ENCODE measurements at places on chromosomes 12 and 14.

DNA sequence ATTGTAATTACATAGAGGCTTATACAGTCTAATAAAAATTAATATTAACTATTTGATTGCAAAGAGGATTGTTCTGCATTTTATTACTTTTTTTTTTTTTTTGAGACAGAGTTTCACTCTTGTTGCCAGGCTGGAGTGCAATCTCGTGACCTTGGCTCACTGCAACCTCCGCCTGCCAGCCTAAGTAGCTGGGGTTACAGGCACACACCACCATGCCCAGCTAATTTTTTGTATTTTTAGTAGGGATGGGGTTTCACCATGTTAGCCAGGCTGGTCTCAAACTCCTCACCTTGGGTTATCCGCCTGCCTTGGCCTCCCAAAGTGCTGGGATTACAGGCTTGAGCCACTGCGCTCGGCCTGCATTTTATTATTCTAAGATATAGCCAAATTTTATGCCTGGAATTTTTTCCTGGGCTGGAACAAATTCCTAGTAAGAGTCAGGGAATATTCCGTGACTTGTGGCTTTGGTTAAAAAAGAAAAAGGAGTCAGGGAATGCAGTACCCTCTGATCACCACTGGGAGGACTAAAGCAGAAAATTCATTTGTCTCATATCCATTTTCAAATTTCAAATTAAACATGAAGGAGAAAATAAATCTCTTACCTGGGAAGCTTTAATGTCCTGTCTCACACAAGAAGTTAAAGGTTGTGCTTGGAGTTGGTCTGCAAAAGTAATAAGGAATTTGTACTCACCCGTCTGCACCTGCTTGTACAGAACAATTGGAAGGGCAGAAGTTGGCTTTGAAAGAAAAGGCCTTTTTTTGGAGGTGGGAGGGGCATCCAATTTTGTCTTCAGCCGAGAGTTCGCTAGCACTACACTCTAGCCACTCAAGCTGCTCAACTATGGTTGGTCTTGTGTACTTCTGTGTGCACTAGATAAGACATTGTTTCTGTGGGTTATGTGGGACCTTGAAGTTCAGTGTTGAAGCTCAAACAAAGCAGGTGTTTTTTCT lies 8.7 kb downstream of the MARK3 start:
- peak; percentile 41 for DNase-seq

- DNase-seq = no peak
These were observed 262.4 kb upstream of the HMGA2 start for GRCh38 chr12:65561798-65562382.

DNA sequence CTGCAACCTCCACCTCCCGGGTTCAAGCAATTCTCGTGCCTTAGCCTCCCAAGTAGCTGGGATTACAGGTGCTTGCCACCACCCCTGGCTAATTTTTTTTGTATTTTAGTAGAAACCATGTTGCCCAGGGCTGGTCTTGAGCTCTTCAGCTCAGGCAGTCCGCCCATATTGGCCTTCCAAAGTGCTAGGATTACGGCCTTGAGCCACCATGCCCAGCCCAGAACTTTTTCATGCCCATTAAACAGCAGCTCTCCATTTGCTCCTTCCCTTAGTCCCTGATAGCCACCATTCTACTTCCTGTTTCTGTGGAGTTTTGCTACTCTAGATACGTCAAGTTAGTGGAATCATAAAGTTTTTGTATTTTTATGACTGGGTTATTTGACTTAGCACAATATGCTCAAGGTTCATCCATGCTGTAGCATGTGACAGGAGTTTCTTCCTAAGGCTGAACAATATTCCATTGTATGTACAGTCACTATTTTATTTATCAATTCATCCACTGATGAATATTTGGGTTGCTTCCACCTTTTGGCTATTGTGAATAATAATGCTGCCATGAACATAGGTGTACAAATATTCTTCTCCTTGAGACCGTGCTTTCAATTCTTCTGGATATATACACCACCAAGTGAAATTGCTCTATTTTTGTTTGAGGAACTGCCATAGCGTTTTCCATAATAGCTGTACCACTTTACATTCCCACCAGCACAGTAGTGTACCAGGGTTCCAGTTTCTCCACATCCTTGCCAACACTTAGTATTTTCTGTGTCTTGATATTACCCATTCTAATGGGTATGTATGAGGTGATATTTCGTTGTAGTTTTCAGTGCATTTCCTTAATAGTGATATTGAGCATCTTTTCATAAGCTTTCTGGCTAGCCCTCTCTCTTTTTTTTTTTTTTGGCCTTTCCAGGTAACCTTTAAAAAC lies 15.0 kb downstream of the ATF1 start:
- DNase-seq = no peak

- no peak for DNase-seq
These were observed 377 bp upstream of the BCL7A start for GRCh38 chr12:122021193-122021821.

DNA sequence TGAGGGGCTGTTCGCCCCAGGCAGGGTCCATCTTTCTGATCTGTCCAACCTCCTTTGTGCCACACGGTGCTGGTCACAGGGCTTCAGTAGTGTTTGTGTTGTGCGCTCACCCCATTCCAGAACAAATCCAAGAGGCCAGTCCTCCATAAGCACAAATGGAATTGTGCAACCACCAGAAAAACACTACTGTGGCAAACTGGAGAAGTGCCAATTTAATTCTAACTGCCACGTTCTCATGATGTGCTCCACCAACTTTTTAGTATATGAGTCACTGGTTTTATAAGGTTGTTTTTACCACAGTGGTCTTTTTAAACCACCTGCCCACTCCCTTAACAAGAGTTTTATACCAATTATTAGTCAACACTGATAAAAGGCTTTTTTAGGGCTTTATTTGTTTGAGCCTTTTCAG lies 380.2 kb downstream of the NAV3 start:
- no peak for DNase-seq

DNA sequence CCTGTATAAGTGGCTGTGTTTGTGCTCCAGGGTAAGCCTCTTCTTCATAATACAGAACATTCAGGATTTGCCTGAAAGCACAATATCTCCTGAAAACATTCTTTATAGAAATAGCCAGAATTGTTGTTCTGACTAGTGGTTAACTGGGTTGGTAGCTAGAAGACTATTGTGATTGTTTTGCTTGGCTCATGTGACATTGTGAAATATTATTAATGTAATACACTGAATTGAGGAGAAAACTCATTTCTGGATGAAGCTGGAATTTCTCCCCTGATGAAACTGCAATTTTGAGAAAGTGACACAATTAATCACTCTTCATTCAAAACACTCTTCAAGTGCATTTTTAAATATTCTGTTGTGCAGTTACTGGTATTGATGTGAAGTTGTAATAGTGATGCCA lies 172.3 kb upstream of the PTPRQ start:
- DNase-seq = no peak

- no peak for DNase-seq
These were observed 41.8 kb downstream of the FMNL3 start for GRCh38 chr12:49665384-49665783.

- DNase-seq = no peak
These were observed 638 bp downstream of the LAG3 start for GRCh38 chr12:6772726-6773589.

GRCh38 chr12:65532764-65533163 lies 254.3 kb downstream of the MSRB3 start:
- no peak for DNase-seq

DNA sequence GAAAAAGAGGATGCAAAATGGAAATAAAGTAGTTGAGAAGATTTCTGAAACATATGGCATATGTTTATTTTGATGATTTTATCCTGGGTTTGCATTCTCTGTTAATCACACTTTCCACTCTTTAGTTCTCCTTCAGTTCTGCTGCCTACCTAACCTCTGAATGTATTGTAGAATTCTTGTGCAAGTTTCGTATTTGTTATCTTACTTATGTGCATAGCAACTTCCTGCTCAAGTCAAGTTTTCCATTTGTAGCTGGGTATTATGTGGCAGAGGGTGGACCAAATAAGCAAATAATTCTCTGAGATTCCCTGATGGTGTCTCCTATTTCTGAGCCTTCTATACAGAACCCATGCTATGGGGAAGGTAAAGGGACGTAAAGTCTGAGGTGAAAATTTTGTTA lies 381.6 kb downstream of the FOXG1 start:
- no peak for DNase-seq

GRCh38 chr14:35374263-35374712 lies 30.3 kb downstream of the NFKBIA start:
- DNase-seq = no peak

DNA sequence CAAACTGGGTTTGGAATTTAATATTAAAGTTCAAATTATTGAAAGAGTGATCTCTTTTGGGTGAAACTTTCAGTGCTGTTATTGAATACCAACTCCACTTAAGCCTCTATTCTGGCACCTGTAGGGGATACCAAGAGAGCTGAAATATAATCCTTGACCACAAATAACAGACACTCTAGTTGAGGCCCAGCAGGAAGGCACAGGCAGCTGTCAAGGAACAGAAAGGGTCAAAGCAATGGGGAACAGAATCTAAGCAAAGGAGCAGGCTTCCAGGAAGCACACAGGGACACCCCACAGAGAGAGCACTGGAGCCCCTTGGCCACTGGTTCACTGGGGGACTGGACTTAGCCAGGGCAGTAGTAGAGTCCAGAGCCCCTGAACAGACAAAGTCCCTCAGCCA lies 120.9 kb upstream of the SFSWAP start:
- DNase-seq = no peak
